Astrocyte (in vitro differentiated cells and primary cell): ENCODE measurements at places on chromosomes 5 and 9. TPM values are rescaled to one million over a fixed set of nuclear protein-coding genes. Genes with fewer than 3 reads are reported as not detected.

- DNase-seq, result peak; percentile 82
Measured at GRCh38 chr5:124902097-124902821, 155.8 kb upstream of the ZNF608 start.

DNA sequence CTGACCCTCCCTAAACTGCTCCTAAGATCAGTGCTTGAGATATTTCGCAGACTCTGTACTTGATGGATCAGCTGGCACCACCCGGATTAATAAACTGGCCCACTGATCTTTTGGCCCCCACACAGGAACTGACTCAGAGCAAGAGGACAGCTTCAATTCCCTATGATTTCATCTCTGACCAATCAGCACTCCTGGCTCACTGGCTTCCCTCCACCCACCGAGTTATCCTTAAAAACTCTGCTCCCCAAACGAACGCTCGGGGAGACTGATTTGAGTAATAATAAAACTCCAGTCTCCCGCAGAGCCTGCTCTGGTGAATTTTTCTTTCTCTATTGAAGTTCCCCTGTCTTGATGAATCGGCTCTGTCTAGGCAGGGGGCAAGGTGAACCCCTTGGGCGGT, 36.5 kb upstream of the CD180 start:
- DNase-seq, result peak; percentile 68

DNA sequence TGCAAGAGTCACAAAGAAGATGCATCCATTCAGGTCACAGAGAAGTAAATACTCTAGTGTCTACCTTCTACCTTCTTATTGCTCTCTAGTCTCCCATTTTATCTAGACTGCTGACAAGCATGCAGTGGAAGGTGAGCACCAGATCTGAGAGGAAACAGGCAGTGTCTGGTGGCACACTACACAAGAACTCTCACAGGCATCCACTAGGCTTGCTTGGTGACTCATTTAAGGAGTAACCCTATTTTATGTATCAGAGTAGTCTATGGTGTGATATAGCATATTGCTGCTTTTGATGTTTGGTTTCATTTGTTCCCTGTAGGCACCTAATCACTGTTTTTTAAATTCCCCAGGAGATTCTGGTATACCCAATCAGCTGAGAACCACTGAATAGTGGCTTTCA, 1.6 kb upstream of the THBS4 start:
- no peak for DNase-seq

DNA sequence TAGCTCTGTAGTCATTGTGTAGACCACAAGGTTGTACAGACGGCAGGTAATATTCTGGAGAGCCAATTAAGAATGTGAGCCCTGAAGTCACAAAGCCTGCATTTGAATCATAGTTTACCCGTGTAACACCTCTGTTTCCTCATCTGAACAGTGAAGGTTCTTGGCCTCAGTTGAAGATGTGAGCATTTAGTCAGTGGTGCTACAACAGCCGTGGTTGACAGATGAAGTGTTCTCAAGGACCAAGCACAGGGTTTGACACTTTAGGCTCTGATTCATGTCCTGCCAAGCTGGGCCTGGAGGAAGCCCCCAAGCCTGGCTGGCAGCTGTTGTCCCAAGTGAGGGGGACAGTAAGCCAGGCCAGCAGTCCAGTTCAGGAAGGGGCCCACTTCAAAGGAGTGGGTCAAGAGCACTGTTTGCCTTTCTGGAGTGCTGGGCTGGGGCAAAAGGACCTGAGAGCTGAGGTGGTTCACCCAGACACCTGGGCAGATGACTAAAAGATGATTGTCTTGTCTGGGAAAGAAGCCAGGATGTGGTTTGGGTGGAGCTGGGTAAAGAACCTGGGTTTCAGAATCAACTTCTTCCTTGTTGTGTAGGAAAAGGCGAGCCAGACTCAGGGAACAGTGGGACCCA, 20.7 kb downstream of the FAXDC2 start:
- peak; percentile 23 for DNase-seq

DNA sequence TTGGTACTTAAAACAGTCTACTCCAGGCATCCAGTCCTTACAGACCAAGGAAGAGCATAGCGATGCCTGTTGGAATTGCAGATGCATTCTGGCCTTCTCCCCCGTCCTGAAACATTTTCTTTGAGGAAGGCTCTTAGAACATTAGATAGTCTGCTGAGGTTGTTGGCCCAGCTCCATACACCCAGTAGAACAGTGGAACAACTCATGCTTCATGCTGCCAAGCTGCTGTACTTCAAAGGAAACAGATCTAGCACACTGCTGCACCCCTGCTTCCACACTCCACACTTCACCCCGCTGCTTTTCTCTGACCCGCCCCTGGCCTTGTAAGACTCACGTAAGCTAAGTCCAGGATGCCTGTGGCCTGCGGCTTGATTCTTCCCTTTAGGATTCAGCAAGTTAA, 33.4 kb upstream of the NCS1 start:
- peak; percentile 100 for DNase-seq

Gene ANKRD31
- 0.07 and 0.14 TPM in 2 replicates for total RNA-seq

DNA sequence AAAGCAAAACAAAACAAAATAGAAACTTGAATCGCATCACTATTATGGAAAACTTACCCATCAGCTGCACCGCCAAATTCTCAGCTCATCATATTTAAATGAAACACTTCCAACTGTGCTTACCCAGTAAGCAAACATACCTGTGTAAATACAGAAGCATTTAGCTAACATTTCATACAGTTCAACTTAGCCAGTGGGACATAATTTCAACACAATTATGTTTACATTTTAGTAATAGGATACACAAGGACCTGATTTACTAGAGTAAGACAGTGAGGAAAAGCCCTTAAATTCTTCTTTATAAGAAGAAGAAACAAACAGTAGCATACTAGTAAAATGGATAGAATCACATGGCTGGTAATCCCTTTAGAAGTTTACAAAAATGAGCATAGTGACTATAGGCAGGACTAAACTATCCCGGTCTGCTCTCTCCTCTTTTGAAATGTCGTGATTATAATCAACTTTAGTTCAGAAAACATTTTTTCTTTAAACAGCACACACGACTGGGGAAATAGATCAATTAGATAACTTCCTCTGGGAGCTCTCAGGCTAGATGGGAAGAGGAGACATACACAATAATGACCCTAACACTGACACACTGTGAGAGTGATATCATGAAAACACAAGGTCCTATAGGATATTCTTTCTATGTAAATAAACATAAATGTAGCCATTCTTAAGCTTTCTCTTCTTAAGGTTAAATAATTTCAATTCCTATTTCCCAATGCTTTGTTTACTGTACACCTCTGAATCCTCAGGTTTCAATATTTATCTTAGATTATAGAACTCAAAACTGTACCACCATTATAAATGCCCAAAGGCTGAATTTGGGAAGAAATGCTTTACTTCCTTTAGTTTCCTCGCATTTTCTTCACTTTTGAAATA, 15.9 kb upstream of the CDC20B start:
- no peak for DNase-seq

DNA sequence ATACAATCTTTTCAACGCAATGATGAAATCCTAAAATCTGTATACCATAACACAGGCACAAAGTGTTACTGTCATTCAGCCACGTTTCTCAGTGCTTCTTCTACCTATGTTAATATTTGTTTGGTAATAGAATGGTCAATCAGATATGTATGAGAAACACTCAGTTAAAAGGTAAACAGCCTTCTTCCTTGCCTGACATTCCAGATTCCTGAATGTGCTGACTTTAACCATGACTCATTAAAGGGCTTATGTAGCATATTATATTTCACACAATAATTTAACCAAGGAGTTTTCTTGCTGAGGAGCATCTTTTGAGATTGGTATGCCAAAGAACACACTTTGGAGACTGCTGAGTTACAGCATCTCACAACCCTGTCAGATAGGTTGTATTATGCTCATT, 187.6 kb downstream of the CETN3 start:
- DNase-seq, result peak; percentile 70

GRCh38 chr9:106932675-106933074, 69.7 kb downstream of the ZNF462 start:
- no peak for DNase-seq

Gene RANBP17
- total RNA-seq, result 15.9 and 16.2 TPM in 2 replicates

Gene NR5A1
- 0.26 TPM in 1 of 2 replicates, not detected in the other for total RNA-seq

DNA sequence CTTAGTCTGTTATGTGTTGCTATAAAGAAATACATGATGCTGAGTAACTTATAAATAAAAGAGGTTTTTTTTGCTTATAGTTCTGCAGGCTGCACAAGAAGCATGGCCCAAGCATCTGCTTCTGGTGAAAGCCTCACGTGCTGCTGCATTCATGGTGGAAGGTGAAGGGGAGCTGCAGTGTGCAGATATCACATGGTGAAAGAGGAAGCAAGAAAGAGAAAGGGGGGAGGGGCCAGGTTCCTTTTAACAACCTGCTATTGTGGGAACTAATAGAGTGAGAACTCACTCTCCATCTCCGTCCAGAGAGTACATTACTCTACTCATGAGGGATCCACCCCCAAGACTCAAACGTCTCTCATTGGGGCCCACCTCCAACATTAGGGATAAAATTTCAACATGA, 12.5 kb upstream of the PARP8 start:
- DNase-seq, result no peak

Gene SLC36A1
- 6.0 and 6.4 TPM in 2 replicates for total RNA-seq

- DNase-seq, result no peak
Measured at GRCh38 chr5:117261948-117262571, 687.4 kb upstream of the SEMA6A start.

Gene HACD4
- total RNA-seq, result 1.9 and 2.1 TPM in 2 replicates

Gene ZDHHC21
- total RNA-seq, result 9.8 and 10.2 TPM in 2 replicates

DNA sequence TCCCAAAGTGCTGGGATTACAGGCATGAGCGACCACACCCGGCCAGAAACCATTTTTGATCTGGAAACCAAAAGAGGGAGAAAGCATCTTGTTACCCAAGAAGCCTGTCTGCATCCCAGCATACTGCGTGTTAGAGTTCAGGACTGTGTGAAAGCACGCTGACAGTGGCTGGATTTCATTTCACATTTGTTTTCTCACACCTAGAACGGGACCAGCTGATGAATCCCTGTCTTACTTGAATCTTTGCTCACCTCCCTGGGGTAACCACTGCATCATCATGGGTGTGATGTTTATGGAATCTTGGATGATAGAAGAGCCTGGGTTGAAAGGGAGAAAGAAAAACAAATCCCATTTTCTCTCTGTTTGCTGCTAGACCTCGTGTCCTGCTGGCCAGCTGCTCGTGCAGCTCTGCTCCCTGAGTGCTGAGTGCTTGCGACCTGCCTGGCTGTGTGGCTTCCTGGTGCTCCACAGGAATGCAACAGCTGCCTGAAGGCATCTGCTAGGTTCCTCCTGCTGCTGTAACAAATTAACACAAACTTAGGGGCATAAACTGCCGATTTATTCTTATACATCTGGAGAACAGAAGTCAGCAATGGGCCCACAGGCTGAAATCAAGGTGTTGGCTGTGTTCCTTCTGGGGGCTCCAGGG, 378.3 kb upstream of the DAP start:
- peak; percentile 55 for DNase-seq

DNA sequence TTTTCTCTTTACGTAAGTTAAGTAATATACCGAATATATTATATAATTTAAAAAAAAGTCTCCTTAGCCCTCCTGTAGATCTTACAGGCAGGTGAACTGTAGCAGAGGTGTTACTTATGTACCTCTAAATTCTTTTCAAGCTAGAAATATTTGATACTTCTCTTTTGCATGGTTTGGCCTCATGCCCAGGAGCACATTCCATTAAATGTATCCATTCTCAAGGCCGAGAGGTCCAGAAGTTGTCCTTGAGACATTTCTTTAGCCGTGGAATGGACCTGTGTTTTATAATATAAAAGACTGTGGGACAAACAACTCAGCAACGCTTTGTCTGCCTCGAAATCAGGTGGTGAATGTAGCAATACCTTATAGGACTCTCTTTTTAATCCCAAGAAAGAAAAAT, 184.5 kb downstream of the TRIO start:
- peak; percentile 52 for DNase-seq

GRCh38 chr9:110241260-110241857, 14.9 kb downstream of the TXN start:
- no peak for DNase-seq

Gene NADK2
- total RNA-seq, result 20.7 and 24.5 TPM in 2 replicates

DNA sequence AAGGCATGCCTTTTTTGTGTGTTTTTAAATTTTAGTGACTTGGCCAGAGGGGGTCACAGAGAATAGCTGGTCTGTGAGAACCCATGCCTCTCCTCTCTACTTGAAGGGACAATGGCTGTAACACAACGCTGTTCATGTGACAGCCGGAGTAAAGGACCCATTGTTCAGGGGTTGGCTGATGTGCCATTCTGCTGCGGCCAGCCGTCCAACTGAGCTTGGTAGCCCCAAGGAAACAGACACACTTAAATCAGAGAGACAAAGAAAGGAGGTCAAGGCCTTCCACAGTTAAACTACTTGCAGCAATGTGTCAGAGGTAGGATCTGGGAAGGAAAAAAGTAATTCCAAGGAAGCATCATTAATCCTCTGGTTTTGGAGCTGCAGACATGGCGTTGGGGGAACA, 8.1 kb downstream of the MEGF10 start:
- peak; percentile 27 for DNase-seq
